ENCODE measurements at places on chromosomes 1 and 21.

DNA sequence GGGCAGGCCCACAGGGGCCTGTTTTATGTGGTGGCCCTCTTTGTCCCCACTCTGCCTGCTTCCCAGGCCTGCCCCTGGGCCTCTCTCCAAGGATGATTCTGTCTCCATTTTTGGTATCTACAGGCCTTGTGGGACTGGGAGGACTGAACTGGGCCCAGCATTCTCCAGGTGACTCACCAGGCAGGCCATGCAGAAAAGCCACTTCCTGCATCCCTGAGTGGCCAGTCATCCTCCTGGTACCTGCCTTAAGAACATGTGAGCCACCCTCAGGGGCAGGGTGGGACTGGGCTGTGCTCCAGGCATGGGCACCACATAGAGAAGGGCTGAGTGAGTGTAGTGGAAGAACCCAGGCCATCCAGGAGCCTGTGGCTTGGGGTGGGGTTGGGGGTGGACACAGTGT, 20.0 kb upstream of the BCAR3 start:
- no peak for DNase-seq

GRCh38 chr1:78619446-78619802, 824 bp upstream of the IFI44L start:
- DNase-seq, result peak; percentile 7

- DNase-seq, result no peak
These were observed 142.1 kb upstream of the IPO9 start for GRCh38 chr1:201686714-201687455.

DNA sequence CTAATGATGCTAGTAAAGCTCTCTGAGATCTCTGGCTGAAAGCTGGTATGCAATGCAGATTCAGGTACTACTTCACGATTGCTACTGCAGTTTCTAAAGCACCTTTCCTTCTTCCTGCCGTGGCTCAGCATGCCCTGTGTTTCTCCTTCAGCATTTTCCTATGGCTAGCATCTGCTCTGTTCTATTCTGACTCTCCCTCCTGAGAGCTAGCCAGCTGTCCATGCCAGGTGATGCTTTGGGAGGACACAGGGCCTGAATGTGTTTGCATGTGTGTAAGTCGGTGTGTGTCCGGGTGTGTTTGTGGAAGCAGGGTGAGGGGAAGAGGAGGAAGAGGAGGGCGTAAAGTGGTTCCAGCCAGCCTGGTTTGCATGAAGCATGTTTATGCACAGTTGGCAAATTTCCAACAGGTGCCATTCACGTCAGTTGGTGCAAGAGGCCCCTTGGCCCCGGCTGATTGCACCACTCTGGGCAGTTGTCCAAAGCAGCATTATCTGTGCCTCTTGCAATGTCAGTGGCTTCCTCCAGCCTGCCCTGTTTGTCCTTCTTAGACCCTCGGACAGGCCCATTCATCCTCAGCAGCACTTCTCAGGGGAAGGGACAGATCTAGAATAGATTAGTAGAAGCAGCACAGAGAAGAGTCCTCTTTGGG, 433.3 kb downstream of the DISC1 start:
- no peak for DNase-seq

DNA sequence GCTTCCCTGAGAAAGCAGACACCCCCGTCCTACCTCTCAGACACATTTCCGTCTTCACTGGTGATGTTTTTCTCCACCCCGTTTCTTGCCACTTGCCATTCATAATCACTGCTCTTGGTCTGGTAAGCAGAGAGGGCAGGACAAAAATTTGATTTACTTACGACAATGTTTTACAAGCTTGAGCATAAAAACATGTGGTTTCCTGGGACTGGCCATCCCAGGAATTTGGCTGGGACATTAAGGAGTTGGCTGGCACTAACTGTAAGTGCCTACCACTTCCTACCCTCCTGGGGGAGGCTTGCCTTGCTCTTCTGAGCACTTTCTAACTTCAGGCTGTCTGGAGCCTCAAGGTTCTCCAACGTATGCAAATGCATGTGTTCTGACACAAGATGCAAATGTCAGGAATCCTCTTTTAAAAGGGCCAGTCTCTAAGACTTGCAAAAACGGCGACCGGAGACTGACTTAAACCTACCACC, 24.2 kb downstream of the ZBTB18 start:
- DNase-seq, result no peak

Measured in CD4-positive, alpha-beta T cell treated with Interleukin-17A for 4 hours (primary cell).